ENCODE measurements at places on chromosomes 12 and 14. TPM values are rescaled to one million over a fixed set of nuclear protein-coding genes. Genes with fewer than 3 reads are reported as not detected.

GRCh38 chr12:69120354-69120753, 119.0 kb upstream of the CPSF6 start:
- no peak overlapping the region for H3K4me3 ChIP-seq
- no peak for DNase-seq
- H3K4me1 ChIP-seq: no peaks in the 10 kb centered on the region

DNA sequence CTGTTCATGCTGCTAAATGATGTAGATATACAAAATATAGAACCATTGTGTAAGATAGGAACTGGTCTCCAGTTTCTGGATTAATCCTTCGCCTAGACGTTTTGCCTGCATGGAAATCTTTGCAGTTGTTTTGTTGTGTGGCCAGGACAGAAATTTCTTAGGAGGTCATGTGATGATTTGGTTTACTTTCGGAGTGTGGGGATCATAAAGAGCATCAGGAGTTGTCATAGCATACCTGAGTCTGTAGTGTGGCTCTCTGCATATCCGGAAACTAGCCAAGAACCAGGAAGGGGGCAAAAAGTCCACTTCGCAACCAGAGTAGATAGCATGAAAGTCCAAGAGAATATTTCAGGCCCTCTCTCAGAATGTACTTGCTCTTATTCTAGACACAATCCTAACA, 3.1 kb downstream of the SAMD4A start:
- no peak for DNase-seq
- H3K36me3 ChIP-seq: peaks cover 35% of the 10 kb centered on the region
- peaks cover 27% of the 10 kb centered on the region for H3K27me3 ChIP-seq
- H3K27ac ChIP-seq: no peak overlapping the region
- H3K4me1 ChIP-seq: peaks cover 11% of the 10 kb centered on the region
- H3K4me3 ChIP-seq: no peak overlapping the region

DNA sequence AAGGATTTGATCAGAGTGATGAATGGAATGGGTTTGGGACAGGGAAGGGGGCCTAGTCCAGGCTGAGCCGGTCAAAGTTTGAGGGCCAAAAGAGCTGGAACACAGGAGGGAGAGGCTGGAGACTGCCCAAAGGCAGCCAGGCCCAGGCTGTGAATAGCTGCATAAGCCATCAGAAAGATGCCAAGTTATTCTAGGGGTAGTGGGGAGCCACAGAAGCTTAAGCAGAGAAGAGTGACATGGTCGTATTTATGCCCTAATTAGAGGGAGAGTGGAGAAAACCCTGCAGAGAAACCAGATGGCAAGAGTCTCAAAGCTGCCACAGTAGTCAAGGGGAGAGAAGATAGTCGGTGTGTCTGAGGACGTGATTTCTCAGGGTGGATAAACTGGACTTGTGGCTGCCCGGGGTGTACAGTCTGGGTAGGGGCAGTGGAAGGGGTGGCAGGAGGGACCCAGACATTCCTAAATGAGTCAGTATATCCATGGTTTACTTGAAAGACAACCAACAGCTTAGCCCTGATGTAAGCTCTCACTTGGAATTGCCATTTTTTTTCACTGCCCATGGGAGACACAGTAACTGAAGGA, 99.2 kb downstream of the PRICKLE1 start:
- H3K36me3 ChIP-seq: no peaks in the 10 kb centered on the region
- H3K27ac ChIP-seq: no peak overlapping the region
- no peak overlapping the region for H3K4me3 ChIP-seq

DNA sequence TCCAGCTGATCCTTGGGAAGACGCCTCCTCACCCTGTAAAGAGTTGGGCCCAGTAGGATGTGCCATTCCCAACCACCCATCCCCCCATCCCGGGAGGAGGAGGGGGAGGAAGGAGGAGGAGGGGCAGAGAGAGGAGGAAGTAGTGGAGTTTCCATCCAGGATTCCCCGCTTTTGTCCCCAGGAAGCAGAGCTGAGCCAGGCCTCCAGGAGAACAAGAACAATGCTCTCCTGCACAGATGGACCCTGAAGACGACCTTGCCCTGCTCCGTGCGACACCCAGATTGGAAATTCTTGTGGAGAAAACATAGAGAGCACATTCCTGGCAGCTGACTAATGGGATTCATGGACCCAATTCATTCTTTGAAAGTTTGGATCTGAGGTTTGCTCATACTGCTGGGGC, 132.3 kb upstream of the CRY1 start:
- no peak overlapping the region for H3K4me3 ChIP-seq
- DNase-seq: no peak
- no peaks in the 10 kb centered on the region for H3K36me3 ChIP-seq

GRCh38 chr14:30994681-30995620, 30.5 kb upstream of the AP4S1 start:
- no peak for DNase-seq
- no peaks in the 10 kb centered on the region for H3K27me3 ChIP-seq
- H3K36me3 ChIP-seq: peaks cover 19% of the 10 kb centered on the region

DNA sequence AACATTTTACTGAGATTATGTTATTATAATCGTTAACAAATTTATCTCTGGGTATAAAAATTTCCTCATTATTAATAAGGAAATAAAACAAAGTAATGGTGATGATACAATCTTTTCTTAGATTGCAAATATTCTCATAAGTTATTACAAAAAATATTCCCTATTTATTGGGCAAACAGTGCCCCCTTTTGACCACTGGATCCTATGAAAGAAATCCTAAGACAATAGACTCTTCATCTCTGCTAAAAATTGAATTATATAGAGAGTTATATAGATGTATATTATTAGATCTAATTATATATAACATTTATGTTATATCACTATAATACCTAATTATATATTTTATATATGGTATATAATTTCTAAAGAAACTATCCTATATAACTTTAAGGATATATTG, 94.2 kb upstream of the FGD4 start:
- no peaks in the 10 kb centered on the region for H3K27me3 ChIP-seq
- DNase-seq: peak; percentile 16
- no peak overlapping the region for H3K4me3 ChIP-seq
- H3K36me3 ChIP-seq: no peaks in the 10 kb centered on the region
- H3K4me1 ChIP-seq: no peaks in the 10 kb centered on the region

- no peak for DNase-seq
- H3K4me1 ChIP-seq: no peaks in the 10 kb centered on the region
- H3K27ac ChIP-seq: no peak overlapping the region
- H3K4me3 ChIP-seq: no peak overlapping the region
- no peaks in the 10 kb centered on the region for H3K27me3 ChIP-seq
- H3K36me3 ChIP-seq: peaks cover 3% of the 10 kb centered on the region
Measured at GRCh38 chr14:73997944-73998447, 21.1 kb downstream of the ENTPD5 start.

DNA sequence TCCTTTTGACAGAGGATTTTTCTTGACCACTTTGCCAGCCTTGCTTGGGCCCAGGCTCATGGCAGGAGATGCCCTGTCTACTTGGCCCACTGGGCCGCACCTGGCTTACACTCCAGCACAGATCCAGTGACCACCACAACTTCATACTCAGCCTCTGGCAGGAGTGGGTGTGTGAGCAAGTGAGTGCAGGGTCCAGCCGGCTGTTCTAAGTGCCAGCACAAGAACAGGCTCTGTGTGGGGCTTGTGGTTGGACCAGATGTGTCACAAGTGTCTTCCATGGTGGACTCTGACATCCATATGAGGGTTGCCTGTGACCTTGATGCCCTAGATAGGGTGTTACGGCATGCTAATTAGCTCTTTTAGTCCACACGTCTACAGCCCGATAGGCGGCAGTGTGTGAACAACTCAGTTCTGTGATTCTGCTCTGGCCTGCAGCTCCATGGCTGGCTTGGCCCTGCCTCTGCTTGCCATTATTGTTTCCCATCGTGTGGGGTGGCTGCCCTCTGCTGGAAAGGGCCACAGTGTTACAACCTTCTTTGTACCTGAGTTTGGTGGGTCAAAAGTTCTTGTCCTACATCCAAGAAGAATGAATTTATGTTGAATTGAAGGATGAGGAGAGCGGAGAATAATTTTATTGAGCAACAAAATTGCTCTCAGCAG, 1089.1 kb downstream of the SLC6A15 start:
- no peaks in the 10 kb centered on the region for H3K4me1 ChIP-seq
- no peak overlapping the region for H3K27ac ChIP-seq
- peak; percentile 58 for DNase-seq
- no peaks in the 10 kb centered on the region for H3K27me3 ChIP-seq
- H3K36me3 ChIP-seq: no peaks in the 10 kb centered on the region

DNA sequence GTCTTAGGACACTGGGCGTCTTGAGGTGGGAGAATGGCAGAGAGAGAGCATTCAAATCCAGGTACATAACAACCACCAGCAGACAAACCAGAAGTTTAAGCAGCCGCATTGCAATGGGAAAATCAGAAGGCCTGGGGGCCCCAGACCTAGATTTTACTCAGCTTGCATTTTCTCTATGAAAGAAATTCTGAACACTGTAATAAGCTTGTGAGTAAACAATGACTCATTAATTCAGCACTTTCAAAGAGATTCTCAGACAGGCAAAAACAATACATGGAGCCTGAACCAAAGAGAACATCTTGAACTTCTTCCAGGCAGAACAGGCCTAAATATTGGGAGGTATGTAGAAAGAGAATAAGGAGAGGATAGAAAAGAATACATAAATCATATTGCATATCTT, 69.8 kb upstream of the IFNG-AS1 start:
- no peaks in the 10 kb centered on the region for H3K27me3 ChIP-seq
- no peaks in the 10 kb centered on the region for H3K36me3 ChIP-seq
- H3K4me3 ChIP-seq: no peak overlapping the region
- peaks cover 2% of the 10 kb centered on the region for H3K4me1 ChIP-seq
- H3K27ac ChIP-seq: no peak overlapping the region
- no peak for DNase-seq

- H3K27me3 ChIP-seq: no peaks in the 10 kb centered on the region
- no peaks in the 10 kb centered on the region for H3K36me3 ChIP-seq
- DNase-seq: no peak
- H3K4me1 ChIP-seq: peaks cover 38% of the 10 kb centered on the region
- H3K27ac ChIP-seq: peak overlapping the region; percentile 88
Measured at GRCh38 chr12:96500693-96501092, 11.3 kb downstream of the CFAP54 start.

DNA sequence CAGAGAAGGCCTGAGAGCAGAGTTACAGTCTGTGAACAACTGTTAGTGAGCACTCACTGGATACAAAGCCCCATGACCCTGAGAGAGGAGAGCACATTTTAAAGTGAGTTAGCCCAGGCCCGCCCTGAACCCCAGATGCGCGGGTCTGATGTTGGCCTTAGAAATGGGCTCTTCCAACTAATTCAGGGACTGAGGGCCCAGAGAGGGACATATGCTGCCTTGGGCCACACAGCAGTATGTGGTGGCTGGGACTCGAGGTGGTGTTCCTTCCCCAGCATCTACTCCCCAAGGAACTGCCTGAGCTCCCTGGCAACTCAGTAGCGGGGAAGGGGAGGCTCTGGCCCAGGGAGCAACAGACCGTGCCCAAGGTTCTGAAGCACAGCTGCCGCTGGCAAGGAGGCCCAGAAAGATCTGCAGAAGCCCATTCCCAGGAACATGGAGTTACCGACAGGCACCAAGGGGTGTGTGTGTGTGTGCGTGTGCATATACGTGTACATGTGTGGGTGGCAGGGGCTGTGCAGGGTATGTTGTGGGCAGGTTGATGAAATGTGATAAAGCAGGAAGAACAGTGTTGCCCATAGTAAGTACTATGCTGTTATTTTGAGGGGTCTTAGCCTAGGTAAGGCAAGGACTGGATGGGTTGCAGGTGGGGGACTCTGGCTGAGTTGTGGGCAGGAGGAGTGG, 40.5 kb downstream of the KRT80 start:
- DNase-seq: no peak
- H3K4me1 ChIP-seq: peaks cover 10% of the 10 kb centered on the region
- H3K27ac ChIP-seq: no peak overlapping the region
- peaks cover 5% of the 10 kb centered on the region for H3K27me3 ChIP-seq

Gene RHOF
- 108 TPM for total RNA-seq

Gene ERBB3
- 0.98 TPM for total RNA-seq

Gene TRHDE
- total RNA-seq: not detected

Gene AMN1
- total RNA-seq: 4.1 TPM

Gene NINJ2
- total RNA-seq: 2.5 TPM

All from activated CD8-positive, alpha-beta T cell treated with anti-CD3 and anti-CD28 coated beads for 36 hours (primary cell).